ENCODE measurements at places on chromosomes 16 and 17. TPM values are rescaled to one million over a fixed set of nuclear protein-coding genes. Genes with fewer than 3 reads are reported as not detected.

The PDE6G gene
- not detected for total RNA-seq

The CCL22 gene
- not detected for total RNA-seq

The PSMB10 gene
- total RNA-seq = 68.8 TPM

The MPP2 gene
- 5.2 TPM for total RNA-seq

The TEKT5 gene
- 0.52 TPM for total RNA-seq

The SOST gene
- total RNA-seq = not detected

The VPS9D1 gene
- 16.4 TPM for total RNA-seq

DNA sequence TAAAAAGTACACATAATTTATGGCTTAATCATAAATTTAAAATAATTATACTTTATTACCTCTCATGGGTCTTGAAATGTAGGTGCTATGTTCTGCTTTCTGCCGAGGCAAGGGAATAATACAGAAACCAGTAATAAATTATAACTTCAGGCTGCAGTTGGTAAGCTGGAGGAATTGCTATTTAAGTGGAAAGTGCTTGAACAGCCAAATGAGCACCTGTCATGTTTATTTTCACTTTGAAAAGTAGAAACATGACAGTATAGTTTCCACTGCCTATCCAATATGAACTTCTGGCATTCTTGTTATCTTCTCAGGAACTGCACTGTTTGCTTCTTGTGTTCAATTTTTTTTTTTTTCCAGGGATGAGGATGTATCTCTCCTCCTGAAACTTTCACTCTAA is 146.0 kb downstream of the FTO start:
- H3K4me1 ChIP-seq = peaks cover 16% of the 10 kb centered on the region
- H3K36me3 ChIP-seq = peaks cover 18% of the 10 kb centered on the region
- no peaks in the 10 kb centered on the region for H3K27me3 ChIP-seq
- no peak overlapping the region for H3K27ac ChIP-seq

DNA sequence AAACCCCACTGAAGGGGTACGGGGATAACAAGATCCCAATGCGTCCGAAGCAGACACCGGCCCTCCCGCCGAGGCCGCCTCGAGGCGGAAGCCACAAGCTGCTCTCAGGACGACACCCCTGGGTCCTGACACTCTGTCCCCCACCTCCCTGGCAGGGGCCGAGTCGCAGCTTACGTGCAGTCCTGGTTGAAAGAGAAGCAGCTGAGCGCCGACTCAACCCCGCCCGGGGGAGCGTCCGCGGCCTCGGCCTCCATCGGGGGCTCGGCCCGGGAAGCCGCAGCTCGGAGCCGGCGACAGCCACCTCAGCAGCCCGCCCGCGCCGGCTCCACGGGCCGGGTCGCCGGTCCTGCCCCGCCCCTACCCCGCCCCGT is at the start of gene WIPI1:
Gene WIPI1, minus strand, starts transcription at position 329 of the 371 bp plus-strand sequence. Its CDS starts 75 bp downstream, at position 254.
- peak within 1 kb of the TSS; percentile 98 for H3K4me3 ChIP-seq
- H3K36me3 ChIP-seq = peaks cover 4% of the 10 kb centered on the region
- peak; percentile 74 for DNase-seq
- H3K27me3 ChIP-seq = peaks cover 10% of the 10 kb centered on the region
- H3K27ac ChIP-seq = peak within 1 kb of the TSS; percentile 99

DNA sequence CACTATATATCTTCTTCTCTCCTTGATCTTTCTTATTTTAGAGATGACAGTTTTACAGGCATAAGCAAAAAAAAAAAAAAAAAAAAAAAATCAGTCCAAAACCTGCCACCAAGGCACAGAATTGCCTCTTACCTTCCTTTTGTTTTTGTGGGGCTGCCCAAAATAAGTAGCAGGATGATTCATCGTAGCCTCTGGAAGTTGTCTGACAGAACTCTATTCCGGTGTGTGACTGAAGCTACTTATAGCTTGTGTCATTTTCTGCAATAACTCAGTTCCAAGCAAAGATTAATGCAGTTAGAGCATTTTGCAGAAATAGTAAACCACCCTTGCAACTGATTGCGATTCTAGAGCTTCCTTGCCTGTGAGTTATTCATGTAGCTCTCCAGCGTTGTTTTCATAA is 186.8 kb downstream of the KIF2B start:
- H3K4me3 ChIP-seq = no peak overlapping the region
- DNase-seq = no peak
- peaks cover 3% of the 10 kb centered on the region for H3K27me3 ChIP-seq
- H3K4me1 ChIP-seq = no peaks in the 10 kb centered on the region
- no peaks in the 10 kb centered on the region for H3K36me3 ChIP-seq

DNA sequence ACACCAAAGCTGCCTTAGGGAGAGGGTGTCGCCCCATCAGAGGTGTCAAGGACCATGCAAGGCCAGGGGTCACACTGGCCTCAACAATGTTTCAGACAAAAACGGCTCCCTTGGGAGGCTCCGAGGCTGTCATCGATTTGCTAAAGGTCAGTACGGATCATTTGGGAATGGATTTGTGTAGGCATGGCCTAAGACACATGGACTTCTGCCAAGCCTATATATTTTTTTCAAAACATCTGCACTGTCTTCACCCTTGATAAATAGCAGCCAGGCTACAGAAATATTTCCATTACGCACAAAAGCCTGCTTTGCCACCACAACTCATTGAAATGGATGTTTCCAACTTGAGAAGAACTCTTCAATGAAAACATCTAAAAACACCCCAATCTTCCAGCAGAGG is 10.3 kb downstream of the CUEDC1 start:
- H3K4me3 ChIP-seq = peak overlapping the region; percentile 50
- H3K36me3 ChIP-seq = no peaks in the 10 kb centered on the region
- H3K4me1 ChIP-seq = peaks cover 72% of the 10 kb centered on the region
- H3K27ac ChIP-seq = peak overlapping the region; percentile 30

GRCh38 chr17:66667090-66667489 is 167.8 kb upstream of the CACNG5 start:
- no peak overlapping the region for H3K4me3 ChIP-seq
- DNase-seq = no peak
- no peaks in the 10 kb centered on the region for H3K36me3 ChIP-seq

GRCh38 chr16:85602402-85603202 is 10.5 kb upstream of the GSE1 start:
- DNase-seq = no peak
- H3K27ac ChIP-seq = peak overlapping the region; percentile 83
- H3K4me1 ChIP-seq = peaks cover 53% of the 10 kb centered on the region

DNA sequence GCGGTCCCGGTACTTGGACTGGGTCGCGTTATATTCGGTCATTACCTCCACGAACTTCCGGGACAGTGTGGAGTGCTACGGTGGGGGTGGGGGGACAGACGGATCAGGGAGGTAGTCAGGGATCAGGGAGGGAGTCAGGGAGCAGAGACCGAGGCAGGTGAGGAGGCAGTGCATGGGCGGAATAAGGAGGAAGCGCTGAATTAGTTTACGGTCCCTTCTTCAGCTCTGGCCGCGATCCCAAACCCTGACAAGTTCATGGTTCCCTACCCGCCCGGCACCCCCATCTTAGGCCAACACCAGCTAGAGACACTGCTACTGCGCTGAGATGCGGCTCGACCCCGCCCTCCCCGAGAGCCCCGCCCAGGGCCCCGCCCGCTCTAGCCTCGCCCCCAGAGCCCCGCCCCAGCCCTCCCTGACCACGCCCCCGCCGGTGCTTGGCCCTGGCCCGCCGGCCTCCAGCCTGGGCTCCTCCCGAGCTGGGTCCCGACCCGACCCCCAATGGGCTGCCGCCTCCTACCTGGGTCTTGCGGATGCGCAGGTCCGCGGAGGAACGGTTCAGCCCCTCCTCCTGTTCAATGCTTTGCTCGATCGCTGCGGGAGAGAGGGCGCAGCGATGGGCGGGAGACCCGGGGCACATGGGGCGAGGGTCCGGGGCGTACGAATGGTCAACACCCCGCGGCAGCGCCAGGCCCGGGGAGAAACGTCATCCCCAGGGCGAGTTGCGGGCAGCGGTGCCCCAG is 12.1 kb downstream of the HSD3B7 start:
- peaks cover 13% of the 10 kb centered on the region for H3K27me3 ChIP-seq
- H3K36me3 ChIP-seq = peaks cover 4% of the 10 kb centered on the region
- H3K4me1 ChIP-seq = peaks cover 10% of the 10 kb centered on the region
- DNase-seq = no peak
- H3K27ac ChIP-seq = no peak overlapping the region

GRCh38 chr17:29572691-29573557 is 4.4 kb downstream of the TP53I13 start:
- peaks cover 7% of the 10 kb centered on the region for H3K4me1 ChIP-seq
- DNase-seq = peak; percentile 80
- peak overlapping the region; percentile 48 for H3K27ac ChIP-seq
- peaks cover 6% of the 10 kb centered on the region for H3K27me3 ChIP-seq
- peaks cover 6% of the 10 kb centered on the region for H3K36me3 ChIP-seq
- H3K4me3 ChIP-seq = no peak overlapping the region

GRCh38 chr16:345772-346171 is 6.8 kb downstream of the AXIN1 start:
- no peak for DNase-seq
- no peak overlapping the region for H3K4me3 ChIP-seq
- H3K4me1 ChIP-seq = peaks cover 9% of the 10 kb centered on the region
- H3K27me3 ChIP-seq = no peaks in the 10 kb centered on the region
- H3K27ac ChIP-seq = no peak overlapping the region

GRCh38 chr17:50139950-50140885 is 10.3 kb upstream of the SAMD14 start:
- no peaks in the 10 kb centered on the region for H3K27me3 ChIP-seq
- no peak for DNase-seq
- H3K4me3 ChIP-seq = no peak overlapping the region
- H3K27ac ChIP-seq = peak overlapping the region; percentile 51
- peaks cover 49% of the 10 kb centered on the region for H3K36me3 ChIP-seq
- peaks cover 21% of the 10 kb centered on the region for H3K4me1 ChIP-seq

- H3K36me3 ChIP-seq = no peaks in the 10 kb centered on the region
- no peaks in the 10 kb centered on the region for H3K27me3 ChIP-seq
- H3K27ac ChIP-seq = peak within 1 kb of the TSS; percentile 9
- H3K4me3 ChIP-seq = no peak within 1 kb of the TSS
- H3K4me1 ChIP-seq = no peaks in the 10 kb centered on the region
- DNase-seq = no peak
Observed at GRCh38 chr16:11964761-11965551, at the start of gene TNFRSF17. Gene TNFRSF17, plus strand, starts transcription at chr16:11965210. Its CDS starts 115 bp downstream, at chr16:11965325.

DNA sequence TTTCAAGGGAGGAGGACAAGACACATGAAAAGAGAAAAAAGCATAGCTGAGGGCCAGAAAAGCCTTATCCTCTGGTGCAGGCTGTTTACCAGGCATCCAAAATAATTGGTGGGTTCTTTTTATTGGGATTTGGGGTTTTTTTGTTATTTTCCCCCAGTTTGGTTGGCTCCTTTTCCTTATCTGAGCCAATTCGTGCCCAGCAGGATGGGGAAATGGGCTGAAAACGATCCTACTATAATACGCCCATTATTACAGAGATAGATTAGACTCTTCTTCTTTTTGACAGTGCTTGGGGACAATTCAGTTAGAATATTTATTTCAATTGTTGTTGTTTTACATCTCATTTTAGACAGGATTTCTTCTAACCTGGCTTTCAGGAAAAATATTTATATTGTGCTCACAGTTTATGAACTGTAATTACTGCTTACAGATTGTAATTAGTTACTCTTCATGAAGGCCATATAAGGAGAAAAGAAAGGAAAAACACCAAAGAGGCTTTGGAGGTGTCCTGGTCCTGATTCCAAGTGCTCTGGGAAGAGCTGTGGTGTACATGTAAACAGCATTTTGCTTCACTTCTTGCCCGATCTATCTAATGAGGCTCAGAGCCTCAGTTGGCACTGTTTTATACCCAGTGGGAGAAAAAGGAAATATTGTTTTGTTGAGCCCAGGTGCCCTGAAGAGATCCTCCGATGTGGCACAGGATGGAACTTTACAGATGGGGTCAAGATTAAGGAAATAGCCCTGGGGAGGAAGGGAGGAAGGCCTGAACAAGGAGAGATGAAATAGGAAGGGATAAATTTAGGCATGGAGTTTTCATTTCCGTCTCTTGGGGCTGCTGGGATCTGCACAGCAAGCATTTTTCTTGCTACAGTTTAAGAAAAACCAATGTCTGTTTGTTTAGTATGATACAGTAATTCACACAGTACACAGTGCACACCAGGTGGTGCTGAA is 611 bp upstream of the ANKRD40 start:
- peak overlapping the region; percentile 83 for H3K27ac ChIP-seq
- peaks cover 30% of the 10 kb centered on the region for H3K4me1 ChIP-seq
- peaks cover 7% of the 10 kb centered on the region for H3K27me3 ChIP-seq
- H3K36me3 ChIP-seq = peaks cover 12% of the 10 kb centered on the region

DNA sequence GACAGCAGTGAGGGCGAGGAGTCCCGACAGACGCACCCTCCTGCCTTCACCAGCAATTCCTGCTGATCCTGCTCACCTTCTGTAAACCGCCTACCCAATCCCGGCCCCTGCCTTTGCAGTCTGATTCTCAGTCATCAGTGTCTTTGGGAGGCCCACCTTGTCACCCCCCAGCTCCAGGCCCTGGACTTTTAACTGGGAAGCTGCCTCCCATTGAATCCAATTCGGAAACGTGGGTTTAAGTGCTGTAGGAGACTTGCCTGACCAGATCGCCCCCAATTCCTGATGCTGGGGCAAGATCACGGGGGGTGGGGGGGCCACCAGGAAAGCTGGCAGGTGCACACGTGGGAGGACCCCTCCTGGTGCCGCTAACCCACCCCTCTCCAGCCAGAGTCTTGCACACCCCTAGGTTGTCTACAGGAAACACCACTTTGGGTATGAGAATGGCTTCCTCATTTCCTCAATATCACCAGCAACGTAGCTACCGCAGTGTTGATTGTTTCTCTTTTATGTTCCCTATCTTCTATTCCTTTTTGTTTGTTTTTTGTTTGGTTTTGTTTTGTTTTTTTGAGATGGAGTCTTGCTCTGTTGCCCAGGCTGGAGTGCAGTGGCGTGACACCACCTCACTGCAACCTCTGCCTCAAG is 46.6 kb upstream of the CMIP start:
- H3K27me3 ChIP-seq = no peaks in the 10 kb centered on the region
- H3K4me1 ChIP-seq = peaks cover 5% of the 10 kb centered on the region
- no peak overlapping the region for H3K4me3 ChIP-seq
- H3K36me3 ChIP-seq = peaks cover 6% of the 10 kb centered on the region

DNA sequence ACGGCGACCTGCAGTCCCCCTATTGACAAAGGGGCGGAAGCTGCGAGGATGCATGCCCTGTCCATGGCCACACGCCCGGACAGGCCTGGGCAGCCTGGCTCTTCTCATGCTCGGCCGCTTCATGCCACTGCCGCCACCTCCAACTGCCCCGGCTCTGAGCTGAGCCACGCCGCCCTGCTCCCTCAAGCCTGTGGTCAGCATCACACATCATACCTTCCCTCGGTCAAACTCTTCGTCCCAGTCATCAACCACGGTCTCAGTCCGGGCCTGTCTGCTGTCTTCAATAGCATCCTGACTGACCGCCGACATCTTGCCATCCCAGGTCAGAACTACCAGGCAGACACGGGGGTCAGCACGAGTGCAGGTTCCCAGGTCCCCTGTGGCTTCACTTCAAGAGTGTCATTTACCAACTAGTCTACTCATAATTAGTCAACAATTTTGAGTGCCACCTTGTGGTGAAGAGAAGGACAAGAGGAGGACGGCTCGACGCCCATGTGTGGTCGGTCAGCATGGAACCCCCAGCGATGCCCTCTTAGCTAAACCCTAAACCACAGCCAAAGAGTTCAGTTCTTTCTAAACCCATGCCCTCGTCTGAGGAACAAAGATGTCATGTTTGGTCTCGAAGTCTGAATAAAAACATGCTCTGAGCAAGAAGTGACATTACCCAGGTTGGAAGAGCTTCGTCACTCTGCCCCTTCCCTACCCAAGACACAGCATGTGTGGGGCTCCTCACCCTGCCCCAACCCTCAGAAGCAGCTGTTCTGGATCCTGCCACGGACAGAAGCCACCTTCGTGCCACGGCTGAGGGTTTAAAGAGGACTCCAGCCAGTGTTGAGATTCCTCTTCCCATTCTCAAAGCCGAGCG is 16.9 kb upstream of the CYTH1 start:
- no peak overlapping the region for H3K4me3 ChIP-seq
- DNase-seq = no peak
- H3K27ac ChIP-seq = peak overlapping the region; percentile 6
- H3K27me3 ChIP-seq = no peaks in the 10 kb centered on the region
